Natural killer cell treated with Interleukin-12 subunit alpha and Interleukin-12 subunit beta and Interleukin-15 and Interleukin-18, amount 100 ng/mL, for 72 hours (primary cell): ENCODE measurements at places on chromosomes 6 and 20. TPM values are rescaled to one million over a fixed set of nuclear protein-coding genes. Genes with fewer than 3 reads are reported as not detected.

Gene HEY2
- total RNA-seq, result not detected

Gene RFX6
- total RNA-seq, result not detected

Gene PCK1
- not detected for total RNA-seq

Gene FOXS1
- total RNA-seq, result not detected

Gene PAK5
- not detected for total RNA-seq

Gene DCDC2
- not detected for total RNA-seq

Gene FAM184A
- total RNA-seq, result 2.1 TPM

Gene ZNF334
- 0.70 TPM for total RNA-seq

Gene IGF2R
- total RNA-seq, result 290 TPM

Gene PTCHD4
- not detected for total RNA-seq

Gene VSTM2L
- 0.75 TPM for total RNA-seq

Gene CDH26
- 1.8 TPM for total RNA-seq

Gene GCNT2
- 6.9 TPM for total RNA-seq

Gene ARFGEF3
- 0.45 TPM for total RNA-seq

Gene ID1
- total RNA-seq, result 1.4 TPM

Gene XKR7
- not detected for total RNA-seq

Gene CYP39A1
- not detected for total RNA-seq

Gene OGFR
- total RNA-seq, result 75.9 TPM

Gene SLC22A23
- total RNA-seq, result 0.14 TPM

Gene WFDC5
- total RNA-seq, result not detected
